Ascending aorta (tissue), 2 donors: ENCODE measurements at places on chromosomes 1 and 21. TPM values are rescaled to one million over a fixed set of nuclear protein-coding genes. Genes with fewer than 3 reads are reported as not detected.

SLC6A9 gene
- 4.7 TPM for total RNA-seq

OR2T11 gene
- 2.8 TPM for total RNA-seq

DNA sequence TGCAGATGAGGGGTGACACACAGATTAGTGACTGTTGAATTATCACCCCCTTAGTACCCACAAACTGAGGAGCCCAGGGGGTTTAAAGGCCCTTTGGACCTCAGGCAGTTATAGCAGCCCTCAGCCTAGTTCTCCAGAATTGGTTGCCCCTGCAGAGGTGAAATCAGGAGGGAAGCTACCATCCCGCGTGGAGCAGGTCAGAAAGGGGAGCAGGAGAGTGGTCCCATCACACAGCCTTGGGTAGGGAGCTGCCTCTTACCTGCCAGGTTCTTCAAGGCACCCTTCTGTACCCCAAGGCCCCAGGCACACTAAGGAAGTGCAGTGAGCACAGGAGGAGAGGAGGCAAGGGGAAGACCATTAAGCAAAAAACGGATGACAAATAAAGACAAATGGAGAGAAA lies 121.2 kb upstream of the TNR start:
- no peak for DNase-seq

- no peak for DNase-seq
Measured at GRCh38 chr1:30706528-30706927, 16.9 kb downstream of the MATN1 start.
